ENCODE measurements at places on chromosomes 4 and X. TPM values are rescaled to one million over a fixed set of nuclear protein-coding genes. Genes with fewer than 3 reads are reported as not detected.

GRCh38 chr4:148442832-148443511, 758 bp upstream of the NR3C2 start:
- DNase-seq, result no peak

DNA sequence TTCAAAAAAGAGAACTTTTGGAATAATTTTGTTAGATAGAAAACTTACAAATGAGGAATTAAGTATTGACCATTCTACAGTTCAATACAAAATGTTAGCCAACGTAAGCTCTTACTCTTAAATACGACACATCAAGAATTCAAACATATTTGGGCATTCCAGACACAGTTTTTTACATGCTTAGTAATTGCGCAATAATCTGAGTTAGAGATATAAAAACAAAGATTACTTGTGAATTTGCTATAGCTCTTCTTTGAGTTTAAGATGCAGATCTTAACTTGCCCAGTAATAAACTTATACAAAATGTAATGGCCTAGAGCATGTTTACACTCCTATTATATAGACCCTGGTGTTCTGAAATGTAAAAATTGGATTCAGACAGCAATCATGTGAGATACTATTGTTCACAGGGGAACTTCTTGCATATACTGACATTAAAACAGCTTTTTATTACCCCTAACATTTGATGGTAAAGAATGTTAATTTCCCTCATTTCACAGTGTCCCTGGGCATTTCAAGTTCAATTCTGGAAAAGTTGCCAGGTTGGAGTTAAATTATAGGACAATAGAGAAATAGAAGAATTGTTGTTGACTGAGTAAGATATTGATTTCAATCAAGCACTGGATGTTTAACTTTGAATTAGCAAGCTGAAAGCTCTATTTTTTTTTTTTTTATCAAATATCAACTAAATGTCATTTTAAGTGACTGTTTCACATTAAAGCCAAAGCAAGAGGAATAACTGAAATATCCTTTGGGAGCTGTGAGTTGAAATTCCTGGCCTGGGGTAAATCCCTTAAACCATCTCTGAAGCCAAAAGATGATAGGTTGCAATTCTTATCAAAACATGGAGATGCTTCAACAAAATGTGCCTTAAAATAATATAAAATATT, 910 bp downstream of the HPGDS start:
- no peak for DNase-seq

DNA sequence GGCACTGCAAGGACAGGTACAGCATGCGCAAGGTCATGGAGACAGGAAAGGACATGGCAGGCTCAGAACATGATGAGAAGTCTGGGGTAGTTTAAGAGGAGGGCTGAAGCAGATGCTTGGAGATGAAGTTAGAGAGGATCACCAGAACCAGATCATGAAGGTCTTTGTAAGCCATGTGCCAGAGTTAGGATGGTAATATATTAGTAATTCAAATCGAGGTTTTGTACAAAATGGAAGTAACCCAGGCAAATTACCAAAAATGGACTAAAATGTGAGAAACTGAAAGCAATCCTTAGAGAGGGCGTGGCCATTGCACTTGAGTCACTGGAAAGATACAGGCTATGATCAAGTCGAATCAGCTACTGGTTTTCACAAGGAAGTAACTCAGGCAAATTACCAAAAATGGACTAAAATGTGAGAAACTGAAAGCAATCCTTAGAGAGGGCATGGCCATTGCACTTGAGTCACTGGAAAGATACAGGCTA, 13.5 kb downstream of the RXFP1 start:
- DNase-seq, result peak; percentile 12

DNA sequence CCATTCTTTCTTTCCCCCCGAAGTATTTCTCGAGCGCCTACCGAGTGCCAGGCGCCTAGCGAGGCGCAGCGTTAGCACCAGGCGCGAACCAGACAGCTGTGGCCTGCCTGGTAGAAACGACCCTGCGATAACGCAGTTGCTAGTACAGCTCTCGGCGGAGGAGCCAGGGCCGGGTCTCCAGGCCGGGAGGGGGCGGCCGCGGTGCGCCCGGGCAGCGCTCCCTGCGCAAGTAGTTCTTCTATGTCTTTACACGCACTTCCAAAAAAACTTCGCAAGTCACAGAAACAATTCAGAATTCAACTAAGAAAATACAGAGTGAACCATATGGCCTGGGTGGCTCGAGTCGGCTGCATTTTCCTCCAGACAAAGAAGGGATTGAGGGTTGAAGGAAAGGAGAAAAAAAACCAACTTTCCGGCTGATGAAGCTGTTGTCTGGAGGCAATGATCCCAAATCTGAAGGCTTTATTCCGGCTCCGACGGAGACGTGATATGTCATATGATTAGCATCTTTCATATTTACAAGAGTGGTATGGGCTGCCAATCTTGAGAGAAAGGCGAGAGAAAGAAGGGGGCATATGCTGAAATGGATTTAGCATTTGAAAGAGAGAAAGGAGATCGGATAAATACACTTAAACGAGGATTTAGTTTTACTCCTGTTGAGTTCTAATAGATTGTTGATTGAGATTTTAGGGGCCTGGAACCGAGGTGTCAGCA, 7.2 kb upstream of the NEUROG2 start:
- DNase-seq, result peak; percentile 36

The MGARP gene
- total RNA-seq, result 0.25 TPM

- DNase-seq, result no peak
Observed at GRCh38 chrX:32137525-32137924, 1065.7 kb upstream of the FTHL17 start.

DNA sequence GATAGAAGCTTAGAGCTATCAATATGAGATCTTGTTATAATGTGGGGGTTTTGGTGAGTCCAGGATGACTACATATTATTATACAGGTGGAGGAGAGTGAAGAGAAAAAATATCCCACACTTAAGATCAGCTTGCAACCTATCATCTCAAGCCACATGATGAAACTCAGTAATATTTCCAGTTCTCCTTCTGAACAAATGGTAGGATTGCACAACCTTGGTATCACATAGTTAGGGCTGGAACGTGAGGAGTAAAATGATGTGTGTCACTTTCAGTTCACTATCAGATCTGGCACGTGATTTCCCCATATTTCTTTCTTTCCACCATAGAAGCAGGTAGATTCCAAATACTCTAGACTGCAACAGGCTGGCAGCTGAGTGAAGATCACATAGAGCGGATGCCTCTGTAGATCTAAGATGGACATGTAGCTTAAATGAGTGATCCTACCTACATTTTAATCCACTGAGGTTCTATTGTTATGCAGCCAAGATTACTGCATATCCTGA, 150.6 kb upstream of the ANKRD50 start:
- DNase-seq, result no peak

DNA sequence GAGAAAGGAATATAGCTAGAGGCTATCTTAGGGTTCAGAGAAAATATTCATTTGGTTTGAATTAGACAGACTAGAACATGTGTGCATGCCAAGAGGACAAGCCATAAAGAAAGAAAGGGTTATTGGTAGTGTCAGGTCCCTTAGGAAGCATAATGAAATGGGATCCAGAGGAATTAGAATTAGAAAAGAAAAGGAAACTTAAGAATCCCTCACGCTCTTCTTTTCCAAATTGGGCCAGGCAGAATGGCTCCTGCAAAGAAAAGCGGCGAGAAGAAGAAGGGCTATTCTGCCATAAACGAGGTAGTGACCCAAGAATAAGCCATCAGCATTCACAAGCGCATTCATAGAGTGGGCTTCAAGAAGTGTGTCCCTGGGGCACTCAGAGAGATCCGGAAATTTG, 4.9 kb upstream of the ABCG2 start:
- DNase-seq, result no peak

DNA sequence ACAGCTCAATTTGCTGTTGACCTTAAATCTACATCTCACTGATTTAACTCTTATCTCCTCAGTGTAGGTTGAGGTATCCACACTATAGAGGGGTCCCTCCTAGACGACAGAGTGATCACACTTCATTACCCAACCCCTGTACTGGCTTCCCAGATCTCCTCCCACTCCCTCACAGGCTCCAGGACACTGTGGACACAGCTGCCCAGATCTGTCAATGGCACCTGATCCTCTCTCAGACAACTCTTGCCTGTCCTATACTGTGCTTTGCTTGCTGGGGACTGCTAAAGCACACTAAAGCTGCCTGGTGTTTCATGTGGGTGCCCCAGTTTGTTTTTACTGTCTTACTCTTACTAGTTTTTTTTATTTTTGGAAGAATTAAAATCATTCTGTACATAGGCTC, 27.9 kb downstream of the RAB40AL start:
- DNase-seq, result no peak

The GLRA2 gene
- total RNA-seq, result not detected

The JAKMIP1 gene
- total RNA-seq, result 10.9 TPM

DNA sequence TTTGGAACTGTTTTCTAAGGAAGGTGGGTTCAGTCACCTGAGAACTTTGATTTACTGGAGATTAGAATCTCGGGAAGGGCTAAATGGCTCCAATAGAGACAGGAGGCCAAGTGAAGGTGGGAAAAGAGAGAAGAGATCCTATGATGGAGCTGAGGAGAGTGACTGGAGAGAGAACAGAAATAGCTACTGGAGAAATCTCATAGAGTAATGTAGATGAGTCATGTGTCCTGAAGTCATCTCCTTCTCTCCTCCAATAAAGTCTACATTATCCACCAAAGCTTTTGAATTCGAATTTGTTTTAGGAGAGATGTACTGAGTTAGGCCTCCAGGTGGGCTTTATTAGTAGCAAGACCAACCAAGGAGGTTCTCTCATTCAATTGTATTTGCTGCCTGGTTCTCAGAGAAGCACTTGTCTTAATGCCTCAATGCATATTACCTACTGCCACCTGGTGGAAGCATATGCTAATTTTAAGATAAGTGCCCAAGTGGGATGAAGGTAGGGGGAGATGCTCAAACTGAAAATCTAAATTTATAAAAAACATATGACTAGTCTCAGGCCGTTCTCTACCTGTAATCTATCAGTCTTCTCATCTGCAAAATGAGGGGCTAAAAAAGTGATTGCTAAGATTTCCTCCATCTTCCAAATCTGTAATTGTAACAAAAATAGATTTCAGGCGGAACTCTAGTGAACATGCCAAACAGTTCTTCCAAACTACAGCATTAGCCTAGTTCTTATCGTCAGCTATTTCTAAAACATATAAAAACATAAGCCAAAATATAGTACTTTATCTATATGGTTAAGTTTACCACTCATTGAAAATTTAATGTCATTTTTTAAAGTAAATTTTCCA, 24.4 kb downstream of the TXK start:
- DNase-seq, result peak; percentile 60

DNA sequence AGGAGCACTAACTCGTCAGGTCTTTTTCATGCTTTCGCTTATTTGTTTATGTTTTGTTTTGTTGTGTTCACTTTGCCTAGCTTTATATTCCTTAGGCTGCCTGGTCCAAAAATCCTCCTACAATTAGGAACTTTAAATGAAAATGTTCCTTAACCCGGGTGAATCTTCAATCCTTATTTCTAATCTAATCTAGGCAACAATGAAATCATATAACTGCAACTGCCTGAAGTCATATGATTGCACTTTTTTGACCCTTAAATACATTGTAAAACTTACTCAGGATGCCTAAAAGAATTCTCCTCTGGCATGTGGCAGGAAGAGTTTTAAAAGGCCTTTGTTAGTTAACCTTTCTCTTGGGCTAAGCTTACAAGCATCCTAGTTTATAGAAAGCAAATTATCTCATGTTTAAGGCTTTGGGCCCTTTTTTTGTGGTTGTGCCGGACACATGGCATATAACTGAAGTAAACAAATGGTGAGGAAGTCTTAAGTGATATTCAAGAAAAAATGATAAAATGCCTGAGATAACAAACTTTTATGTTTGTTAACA, 279.4 kb downstream of the FAT4 start:
- no peak for DNase-seq

The LRIT3 gene
- total RNA-seq, result 0.15 TPM

DNA sequence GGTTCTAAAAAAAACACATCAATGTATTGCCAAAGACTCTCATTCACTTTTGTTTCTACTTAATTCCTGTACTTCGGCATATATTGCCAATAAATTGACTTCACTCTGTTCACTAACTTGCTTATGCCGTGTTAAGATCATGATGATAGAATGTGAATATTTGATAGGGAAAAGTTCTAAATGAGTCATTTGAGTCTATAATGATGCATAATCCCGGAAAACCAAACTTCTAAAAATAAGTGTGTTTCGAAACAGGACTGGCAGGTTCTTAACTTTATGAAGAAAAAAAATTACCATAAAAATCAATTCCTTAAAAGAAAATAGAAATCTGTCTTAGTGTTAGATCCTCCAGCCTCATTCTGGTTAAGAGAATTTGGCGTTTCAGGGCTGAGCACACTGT, 387.5 kb upstream of the FTHL17 start:
- no peak for DNase-seq

The SORCS2 gene
- not detected for total RNA-seq

GRCh38 chrX:22634083-22634482, 361.4 kb downstream of the CBLL2 start:
- DNase-seq, result no peak

The DACH2 gene
- total RNA-seq, result not detected

DNA sequence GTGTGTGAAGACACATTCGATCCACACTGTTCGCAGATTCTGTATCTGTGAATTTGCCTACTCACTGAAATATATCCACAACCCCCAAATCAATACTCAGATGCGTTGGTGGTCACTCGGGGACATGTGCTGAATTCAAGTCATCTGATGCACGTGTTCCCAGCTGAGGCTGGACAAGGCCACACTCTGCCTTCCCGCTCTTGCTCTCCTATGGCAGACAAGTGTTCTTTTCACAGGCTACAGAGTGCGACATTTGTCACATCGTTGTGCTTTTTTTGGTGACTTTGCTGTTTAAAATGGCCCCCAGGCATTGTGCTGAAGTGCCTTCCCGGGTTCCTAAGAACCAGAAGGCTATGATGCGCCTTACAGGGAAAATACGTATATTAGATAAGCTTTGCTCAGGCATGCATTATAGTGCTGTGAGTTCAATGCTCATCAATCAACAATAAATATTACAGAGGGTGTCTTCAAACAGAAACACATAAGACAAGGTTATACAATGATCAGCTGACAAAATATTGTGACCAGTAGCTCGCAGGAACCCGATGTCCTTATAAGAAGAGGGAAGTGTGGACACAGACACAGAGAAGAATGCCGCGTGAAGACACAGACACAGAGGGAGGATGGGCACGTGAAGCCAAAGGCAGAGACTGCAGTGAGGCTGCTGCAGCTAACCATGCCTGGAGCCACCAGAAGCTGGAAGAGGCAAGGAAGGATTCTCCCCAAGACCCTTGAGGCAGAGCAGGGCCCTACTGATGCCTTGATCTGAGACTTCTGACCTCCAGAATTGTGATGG, 42.0 kb downstream of the IRF2 start:
- DNase-seq, result no peak

- no peak for DNase-seq
Observed at GRCh38 chr4:100609810-100610209, 92.0 kb upstream of the EMCN start.

The KLKB1 gene
- total RNA-seq, result 0.33 TPM

- DNase-seq, result no peak
Observed at GRCh38 chr4:52661966-52662690, 3.0 kb upstream of the USP46 start.

The IL1RAPL1 gene
- total RNA-seq, result not detected

DNA sequence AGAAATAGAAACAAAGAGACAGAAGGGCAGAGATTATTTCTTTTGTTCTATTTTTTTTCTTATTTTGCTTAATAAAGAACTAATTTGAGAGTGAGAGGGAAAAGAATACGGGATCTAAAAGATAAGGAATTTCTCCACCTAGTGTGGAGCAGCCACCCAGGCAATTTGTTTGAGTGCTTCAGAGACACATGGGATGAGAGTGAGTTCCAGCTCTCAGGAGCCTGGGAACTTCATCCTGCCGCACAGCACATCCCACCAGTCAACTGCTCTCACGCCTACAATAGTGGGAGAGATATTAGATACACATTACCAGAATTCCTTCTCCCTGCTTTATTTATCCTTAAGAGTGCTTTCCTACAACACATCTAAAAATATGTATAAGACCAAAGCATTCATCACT, 946.4 kb downstream of the PDHA2 start:
- no peak for DNase-seq

- no peak for DNase-seq
Observed at GRCh38 chrX:3345281-3346191, 916 bp downstream of the MXRA5 start.

Measured in activated CD4-positive, alpha-beta T cell treated with anti-CD3 and anti-CD28 coated beads, Interleukin-2, amount 10 ng/mL, durations not matched to agents 7 days and 5 days (primary cell).